ENCODE measurements at places on chromosomes 1 and 21. TPM values are rescaled to one million over a fixed set of nuclear protein-coding genes. Genes with fewer than 3 reads are reported as not detected.
A peak's percentile ranks its signal among the peaks of the same experiment; 100 is the strongest.

CYP4Z1 gene
- total RNA-seq = 0.68 TPM

TMCO2 gene
- total RNA-seq = 81.5 TPM

PTGFR gene
- total RNA-seq = 0.50 TPM

CHRM3 gene
- 11.5 TPM for total RNA-seq

ITLN2 gene
- not detected for total RNA-seq

PLA2G2D gene
- total RNA-seq = 0.16 TPM

FMO4 gene
- 4.2 TPM for total RNA-seq

SMPDL3B gene
- 2.1 TPM for total RNA-seq

- no peaks in the 10 kb centered on the region for H3K36me3 ChIP-seq
- H3K27ac ChIP-seq = no peak overlapping the region
- no peaks in the 10 kb centered on the region for H3K27me3 ChIP-seq
- H3K4me1 ChIP-seq = no peaks in the 10 kb centered on the region
These were observed 372.4 kb downstream of the TGFB2 start for GRCh38 chr1:218717575-218717974.

- no peaks in the 10 kb centered on the region for H3K27me3 ChIP-seq
- no peaks in the 10 kb centered on the region for H3K36me3 ChIP-seq
- H3K4me1 ChIP-seq = no peaks in the 10 kb centered on the region
- no peak overlapping the region for H3K4me3 ChIP-seq
- no peak overlapping the region for H3K27ac ChIP-seq
These were observed 1011.8 kb downstream of the PLA2G4A start for GRCh38 chr1:187840557-187840956.

DNA sequence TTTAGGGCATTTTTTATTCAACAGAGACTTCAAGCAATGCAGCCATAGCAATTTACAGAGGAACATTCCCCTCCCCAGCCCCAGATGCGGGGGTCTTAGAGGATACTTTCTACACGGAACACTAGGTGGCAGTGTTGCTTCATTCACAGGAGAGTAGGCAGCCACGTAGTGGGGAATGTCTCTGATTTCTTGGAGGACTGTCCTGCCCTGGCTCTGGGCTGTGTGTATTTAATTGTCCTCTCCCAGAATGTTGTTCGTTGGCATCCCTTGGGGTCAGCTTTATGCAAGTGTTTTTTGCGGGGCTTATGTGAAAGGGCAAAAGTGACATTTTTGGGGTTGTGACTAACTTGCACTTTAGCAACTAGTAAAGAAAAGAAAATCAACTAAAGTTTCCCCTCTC is 96.9 kb downstream of the PAPPA2 start:
- H3K4me1 ChIP-seq = peaks cover 3% of the 10 kb centered on the region
- H3K27ac ChIP-seq = no peak overlapping the region

- H3K36me3 ChIP-seq = no peaks in the 10 kb centered on the region
- no peak overlapping the region for H3K4me3 ChIP-seq
- no peak overlapping the region for H3K27ac ChIP-seq
- no peak for DNase-seq
These were observed 22.3 kb upstream of the PLEKHO1 start for GRCh38 chr1:150127464-150127863.

GRCh38 chr1:183242556-183242955 is 56.5 kb downstream of the LAMC2 start:
- DNase-seq = no peak
- peak overlapping the region; percentile 67 for H3K27ac ChIP-seq
- no peaks in the 10 kb centered on the region for H3K4me1 ChIP-seq
- no peaks in the 10 kb centered on the region for H3K27me3 ChIP-seq

DNA sequence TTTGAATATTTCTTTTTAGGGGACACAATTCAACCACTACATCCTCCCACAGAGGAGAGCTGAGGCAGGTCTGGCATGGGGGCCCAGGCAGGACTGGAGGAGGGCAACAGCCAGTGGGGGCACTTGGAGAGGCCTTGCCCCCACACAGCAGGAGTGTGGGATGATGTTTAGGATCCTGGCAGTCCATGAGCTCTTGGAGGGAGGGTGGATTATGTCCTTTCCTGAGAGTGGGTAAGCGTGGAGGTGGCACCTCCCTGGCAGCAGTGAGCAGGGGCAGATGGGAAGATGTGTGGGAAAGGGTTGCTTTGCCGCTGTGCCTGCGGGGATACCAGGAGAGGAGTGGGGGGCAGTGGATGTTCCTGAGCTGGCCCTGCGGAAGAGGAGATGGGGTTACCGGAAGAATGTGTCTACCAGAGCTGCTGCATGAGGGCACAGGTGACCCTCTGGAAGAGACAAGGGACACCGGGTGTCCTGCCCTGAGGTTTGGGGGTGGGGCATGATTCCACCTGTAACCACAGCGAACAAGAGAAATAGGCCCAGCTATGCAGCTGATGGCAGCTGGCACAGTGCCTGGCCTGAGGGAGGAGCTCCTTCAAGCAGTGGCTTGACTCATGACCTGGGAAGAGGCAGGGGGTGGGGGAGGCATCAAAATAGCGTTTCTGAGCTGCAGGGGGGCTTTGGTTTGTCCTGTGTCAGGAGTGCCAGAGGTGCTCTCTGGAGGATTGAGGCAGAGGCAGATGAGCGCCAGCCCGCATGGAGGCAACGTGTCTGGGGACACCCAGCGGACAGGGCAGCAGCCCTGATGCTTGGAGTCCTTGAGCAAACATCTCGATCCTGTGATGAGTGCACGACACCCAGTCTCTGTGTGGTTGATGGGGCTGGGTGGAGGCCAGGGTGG is 123.9 kb upstream of the TMPRSS2 start:
- H3K27me3 ChIP-seq = no peaks in the 10 kb centered on the region
- H3K4me3 ChIP-seq = no peak overlapping the region
- H3K27ac ChIP-seq = no peak overlapping the region
- no peak for DNase-seq
- H3K4me1 ChIP-seq = no peaks in the 10 kb centered on the region
- H3K36me3 ChIP-seq = no peaks in the 10 kb centered on the region

GRCh38 chr21:46465651-46466050 is 7.0 kb downstream of the DIP2A start:
- no peak for DNase-seq
- H3K4me1 ChIP-seq = no peaks in the 10 kb centered on the region
- H3K27ac ChIP-seq = no peak overlapping the region
- no peaks in the 10 kb centered on the region for H3K27me3 ChIP-seq
- no peak overlapping the region for H3K4me3 ChIP-seq
- H3K36me3 ChIP-seq = no peaks in the 10 kb centered on the region

DNA sequence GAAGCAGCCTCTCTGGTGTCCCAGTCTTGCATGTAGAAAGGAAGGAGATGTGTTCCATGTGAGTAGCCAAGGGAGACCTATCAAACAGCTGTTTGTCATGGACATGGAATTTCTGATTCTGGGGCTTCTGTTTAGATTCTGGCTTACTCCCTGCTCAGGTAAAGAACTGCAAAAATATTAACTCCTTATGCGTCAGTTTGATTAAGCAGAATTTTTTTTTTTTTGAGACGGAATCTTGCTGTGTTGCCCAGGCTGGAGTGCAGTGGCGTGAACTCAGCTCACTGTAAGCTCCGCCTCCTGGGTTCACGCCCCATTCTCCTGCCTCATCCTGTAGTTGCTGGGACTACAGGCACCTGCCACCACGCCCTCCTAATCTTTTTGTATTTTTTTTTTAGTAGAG is 6.8 kb downstream of the ARV1 start:
- no peak overlapping the region for H3K4me3 ChIP-seq
- no peaks in the 10 kb centered on the region for H3K36me3 ChIP-seq
- peaks cover 2% of the 10 kb centered on the region for H3K4me1 ChIP-seq
- H3K27ac ChIP-seq = no peak overlapping the region
- no peak for DNase-seq

- H3K36me3 ChIP-seq = no peaks in the 10 kb centered on the region
- H3K27me3 ChIP-seq = no peaks in the 10 kb centered on the region
- DNase-seq = no peak
- no peak overlapping the region for H3K4me3 ChIP-seq
These were observed 33.2 kb downstream of the KCNA10 start for GRCh38 chr1:110485725-110486124.

- no peak overlapping the region for H3K4me3 ChIP-seq
- no peaks in the 10 kb centered on the region for H3K27me3 ChIP-seq
- H3K4me1 ChIP-seq = peaks cover 26% of the 10 kb centered on the region
- H3K36me3 ChIP-seq = no peaks in the 10 kb centered on the region
- DNase-seq = no peak
- no peak overlapping the region for H3K27ac ChIP-seq
These were observed 221.6 kb upstream of the VAMP3 start for GRCh38 chr1:7549277-7550161.

DNA sequence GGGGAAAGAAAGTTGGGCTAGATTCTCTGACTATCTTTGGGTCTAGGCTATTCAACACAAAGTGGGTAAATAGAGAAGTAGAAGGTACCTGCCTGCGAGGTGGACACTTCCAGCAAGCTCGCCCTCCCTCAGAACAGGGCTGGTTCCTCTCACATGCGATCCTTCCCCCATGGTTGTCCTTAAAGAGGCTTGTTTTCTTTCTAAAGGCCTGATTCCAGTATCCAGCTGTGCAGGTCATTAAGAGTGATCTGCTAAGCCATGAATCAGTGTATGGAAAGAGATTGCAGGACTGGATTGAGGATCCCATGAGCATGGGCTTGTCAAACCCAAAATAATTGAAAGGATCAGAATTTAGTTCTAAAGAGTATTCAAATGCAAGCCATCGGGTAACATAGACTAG is 189.0 kb downstream of the URB2 start:
- no peak overlapping the region for H3K27ac ChIP-seq

DNA sequence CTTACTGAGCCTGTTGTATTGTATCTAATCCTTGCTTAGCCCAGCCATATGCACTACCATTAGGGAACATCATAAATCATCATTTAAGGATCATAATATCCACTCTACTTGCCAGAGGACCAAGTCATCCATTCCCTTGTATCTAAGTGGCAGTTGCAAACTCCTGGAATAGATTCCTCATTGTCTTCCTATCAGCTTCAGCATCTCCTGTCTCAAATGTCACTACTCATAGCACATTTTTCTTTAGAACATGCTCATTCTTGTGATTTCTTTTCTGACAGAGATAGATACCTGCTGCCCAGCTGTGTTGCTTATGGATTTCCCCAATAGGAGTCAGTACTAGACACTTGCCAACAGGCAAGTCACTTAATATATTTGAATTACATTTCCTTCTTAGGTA is 84.3 kb downstream of the OLFML3 start:
- DNase-seq = no peak
- H3K4me3 ChIP-seq = no peak overlapping the region
- H3K4me1 ChIP-seq = no peaks in the 10 kb centered on the region
- no peaks in the 10 kb centered on the region for H3K36me3 ChIP-seq
- H3K27ac ChIP-seq = no peak overlapping the region

- H3K4me1 ChIP-seq = peaks cover 23% of the 10 kb centered on the region
- peak overlapping the region; percentile 99 for H3K4me3 ChIP-seq
- peak; percentile 33 for DNase-seq
These were observed 1.0 kb downstream of the GATAD2B start for GRCh38 chr1:153921803-153922075.

GRCh38 chr1:230137337-230137815 is 70.3 kb downstream of the GALNT2 start:
- H3K27ac ChIP-seq = peak overlapping the region; percentile 57

GRCh38 chr1:117093091-117093534 is 28.4 kb downstream of the TRIM45 start:
- H3K4me3 ChIP-seq = no peak overlapping the region
- no peaks in the 10 kb centered on the region for H3K4me1 ChIP-seq
- DNase-seq = no peak
- H3K27ac ChIP-seq = no peak overlapping the region
- H3K36me3 ChIP-seq = no peaks in the 10 kb centered on the region

GRCh38 chr1:2174348-2175054 is 20.1 kb downstream of the FAAP20 start:
- no peaks in the 10 kb centered on the region for H3K36me3 ChIP-seq
- peak; percentile 72 for DNase-seq

DNA sequence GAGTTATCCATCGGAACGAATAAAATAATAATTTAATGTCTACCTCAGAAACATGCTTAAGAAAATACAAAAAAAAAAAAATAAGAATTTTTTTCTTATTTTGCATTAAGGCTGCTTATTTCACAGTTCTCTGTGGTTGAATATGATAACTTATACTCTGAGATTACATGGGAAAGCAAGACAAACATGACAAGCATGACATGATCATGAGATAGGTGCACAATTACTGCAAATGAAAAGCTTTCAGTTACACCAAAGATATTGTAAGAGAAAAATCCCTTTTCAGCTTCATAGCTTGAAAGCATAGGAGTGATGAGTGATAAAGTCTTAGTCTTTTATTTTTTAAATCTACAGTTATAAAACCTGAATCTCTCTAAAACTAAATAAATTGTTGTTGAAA is 154.1 kb downstream of the BRINP3 start:
- H3K4me1 ChIP-seq = no peaks in the 10 kb centered on the region
- no peak for DNase-seq
- H3K27me3 ChIP-seq = no peaks in the 10 kb centered on the region
- no peak overlapping the region for H3K4me3 ChIP-seq
- no peaks in the 10 kb centered on the region for H3K36me3 ChIP-seq
- no peak overlapping the region for H3K27ac ChIP-seq

DNA sequence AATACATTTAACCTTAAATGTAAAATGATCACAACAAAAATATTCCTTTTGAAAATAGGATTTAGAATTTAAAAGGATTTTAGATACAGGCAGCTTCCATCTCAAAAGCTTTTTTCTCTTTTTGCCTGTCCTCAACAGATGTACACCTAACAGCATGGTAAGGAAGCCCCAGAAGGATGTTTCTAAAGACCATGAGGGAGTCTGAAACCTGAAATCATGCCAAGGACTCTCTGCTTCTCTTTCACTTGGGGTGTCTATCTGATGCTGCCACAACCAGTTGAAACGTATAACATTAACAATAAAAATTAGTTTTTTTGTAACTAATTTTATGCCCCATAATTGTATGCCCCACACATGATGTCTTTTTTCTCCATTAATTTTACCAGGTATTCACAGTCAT is 5.4 kb upstream of the ZNF281 start:
- no peak for DNase-seq
- no peak overlapping the region for H3K27ac ChIP-seq
- peaks cover 7% of the 10 kb centered on the region for H3K4me1 ChIP-seq
- no peaks in the 10 kb centered on the region for H3K27me3 ChIP-seq
- H3K4me3 ChIP-seq = no peak overlapping the region

DNA sequence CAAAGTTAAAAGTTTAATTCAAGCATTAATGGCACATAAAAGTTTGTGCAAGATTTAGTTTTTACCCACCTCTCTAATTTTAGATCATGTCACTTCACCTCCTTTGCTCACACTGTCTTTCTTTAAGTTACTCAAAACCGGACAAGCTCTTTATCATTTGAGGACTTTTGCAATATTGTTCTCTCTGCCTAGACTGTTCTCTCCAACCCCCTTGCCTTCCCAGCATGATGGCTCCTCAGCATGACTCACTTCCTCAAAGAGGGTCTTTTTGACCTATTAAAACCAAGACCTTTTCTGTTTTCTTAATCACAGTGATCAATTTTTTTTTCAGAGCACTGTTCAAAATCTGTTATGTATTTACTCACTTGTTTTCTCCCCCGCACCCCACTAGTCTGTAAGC is 61.3 kb downstream of the XKR8 start:
- no peaks in the 10 kb centered on the region for H3K27me3 ChIP-seq
- no peak overlapping the region for H3K4me3 ChIP-seq
- no peak for DNase-seq

- peaks cover 5% of the 10 kb centered on the region for H3K4me1 ChIP-seq
- no peaks in the 10 kb centered on the region for H3K27me3 ChIP-seq
- no peak overlapping the region for H3K27ac ChIP-seq
- no peak for DNase-seq
- H3K4me3 ChIP-seq = no peak overlapping the region
- H3K36me3 ChIP-seq = no peaks in the 10 kb centered on the region
These were observed 905.8 kb upstream of the ADGRL2 start for GRCh38 chr1:80894921-80895320.

- no peak overlapping the region for H3K27ac ChIP-seq
- H3K4me1 ChIP-seq = peaks cover 5% of the 10 kb centered on the region
- H3K36me3 ChIP-seq = no peaks in the 10 kb centered on the region
- no peak overlapping the region for H3K4me3 ChIP-seq
These were observed 5.4 kb upstream of the SIM2 start for GRCh38 chr21:36693489-36694030.
